ENCODE measurements at places on chromosomes 11 and 22. TPM values are rescaled to one million over a fixed set of nuclear protein-coding genes. Genes with fewer than 3 reads are reported as not detected.

- peak overlapping the region; percentile 9 for H3K27ac ChIP-seq
- no peaks in the 10 kb centered on the region for H3K36me3 ChIP-seq
- DNase-seq = no peak
- no peak overlapping the region for H3K4me3 ChIP-seq
- H3K27me3 ChIP-seq = no peaks in the 10 kb centered on the region
Measured at GRCh38 chr11:110000031-110000502, 93.1 kb upstream of the ZC3H12C start.

- H3K4me3 ChIP-seq = no peak overlapping the region
- no peaks in the 10 kb centered on the region for H3K27me3 ChIP-seq
- H3K27ac ChIP-seq = no peak overlapping the region
Measured at GRCh38 chr22:19965771-19966709, 24.4 kb upstream of the TXNRD2 start.

DNA sequence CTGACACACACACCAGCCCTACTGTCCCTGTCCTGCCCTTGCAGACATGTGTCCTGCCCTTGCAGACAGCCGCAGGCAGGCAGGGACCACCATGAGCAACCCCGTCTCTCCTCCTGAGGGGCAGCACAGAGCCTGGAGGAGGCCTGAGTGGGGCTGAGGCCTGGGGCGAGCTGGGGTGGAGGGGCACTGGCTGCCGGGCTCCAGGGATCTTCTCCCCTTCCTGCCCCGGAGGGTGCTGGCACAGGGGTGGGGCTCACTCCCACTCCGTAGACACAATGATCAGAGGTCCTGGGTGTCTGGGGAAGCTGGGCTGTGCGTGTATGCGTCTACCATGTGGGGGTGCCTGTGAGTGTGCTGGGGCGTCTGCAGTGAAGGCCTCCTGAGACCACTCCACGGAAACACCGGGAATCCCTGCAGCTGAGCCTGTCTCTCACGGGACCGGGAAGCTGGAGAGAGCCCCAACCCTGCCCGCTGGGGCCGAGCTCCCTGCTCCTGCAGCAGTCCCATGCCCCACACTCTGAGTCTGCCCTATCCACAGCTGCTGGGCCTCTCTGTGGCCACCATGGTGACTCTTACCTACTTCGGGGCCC lies 588 bp downstream of the TSPAN32 start:
- no peaks in the 10 kb centered on the region for H3K36me3 ChIP-seq
- no peaks in the 10 kb centered on the region for H3K27me3 ChIP-seq
- H3K27ac ChIP-seq = peak overlapping the region; percentile 68
- H3K4me3 ChIP-seq = no peak overlapping the region

DNA sequence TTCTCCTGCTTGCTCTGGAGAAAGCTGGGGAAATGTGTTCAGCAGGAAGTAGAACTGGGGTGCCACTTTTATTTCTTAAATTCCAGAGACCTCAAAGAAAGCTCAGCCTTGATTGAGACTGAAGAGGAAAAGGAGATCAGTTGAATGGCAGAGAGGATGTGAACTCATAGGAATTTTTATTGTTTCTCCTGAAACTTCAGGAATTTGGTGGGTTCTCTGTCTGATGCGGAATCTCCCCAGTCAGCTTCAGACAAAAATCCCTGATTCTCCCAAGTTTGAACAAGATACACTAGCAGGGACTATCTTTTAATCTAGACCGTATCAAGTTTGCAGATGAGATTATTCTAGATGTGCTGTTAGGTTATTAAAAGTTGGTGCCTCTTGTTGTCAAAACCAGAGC lies 23.0 kb downstream of the EHF start:
- no peaks in the 10 kb centered on the region for H3K27me3 ChIP-seq
- H3K36me3 ChIP-seq = peaks cover 4% of the 10 kb centered on the region
- no peak overlapping the region for H3K4me3 ChIP-seq
- no peak overlapping the region for H3K27ac ChIP-seq
- no peak for DNase-seq
- H3K4me1 ChIP-seq = peaks cover 7% of the 10 kb centered on the region

Gene RAG1
- 1.1 TPM for total RNA-seq

Measured in lung (tissue), 17 donors.